Activated T-cell treated with anti-CD3 and anti-CD28 coated beads, Interleukin-2, amount 50 U/mL, for 4 hours (primary cell): ENCODE measurements at places on chromosomes 6 and 20.

DNA sequence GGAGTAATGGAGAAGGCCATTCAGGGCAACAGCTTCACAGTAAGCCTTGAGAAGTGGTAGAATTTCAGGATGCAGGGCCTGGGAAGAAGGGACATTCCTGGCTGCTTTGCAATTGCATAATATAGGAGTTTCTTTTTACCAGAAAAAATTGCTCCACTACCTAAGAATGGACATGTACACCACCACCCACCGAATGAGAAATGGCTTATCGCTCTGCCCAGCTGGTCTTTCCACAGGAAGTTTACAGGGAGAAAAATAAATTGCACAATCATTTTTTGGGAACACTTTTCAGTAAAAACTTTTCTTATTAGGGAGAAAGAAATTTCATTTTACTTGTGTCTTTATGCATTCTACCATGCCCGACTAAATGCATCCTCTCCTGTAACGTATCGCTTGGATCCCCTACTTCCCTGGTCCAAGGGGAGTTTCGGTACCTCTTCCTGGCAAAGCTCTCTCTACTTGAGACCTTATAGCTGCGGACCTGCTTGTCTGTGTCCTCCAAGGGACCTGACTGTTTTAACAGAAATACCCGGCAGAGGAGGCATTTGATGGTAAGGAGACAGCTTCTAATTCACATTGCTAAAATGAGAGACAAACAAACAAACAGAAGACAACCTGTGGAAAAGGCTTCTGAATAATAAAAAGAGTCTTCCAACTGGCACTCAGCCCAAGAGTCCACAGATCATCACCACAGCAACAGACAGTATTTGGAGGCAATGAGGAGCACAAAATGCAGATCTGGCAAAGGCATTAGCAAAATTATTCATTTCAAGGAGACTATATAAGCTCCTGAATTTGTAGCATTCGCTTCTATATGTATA lies 54.2 kb downstream of the MAP3K5 start:
- no peak for DNase-seq

GRCh38 chr20:35285806-35286076 lies 1.2 kb upstream of the EIF6 start:
- no peak for DNase-seq

DNA sequence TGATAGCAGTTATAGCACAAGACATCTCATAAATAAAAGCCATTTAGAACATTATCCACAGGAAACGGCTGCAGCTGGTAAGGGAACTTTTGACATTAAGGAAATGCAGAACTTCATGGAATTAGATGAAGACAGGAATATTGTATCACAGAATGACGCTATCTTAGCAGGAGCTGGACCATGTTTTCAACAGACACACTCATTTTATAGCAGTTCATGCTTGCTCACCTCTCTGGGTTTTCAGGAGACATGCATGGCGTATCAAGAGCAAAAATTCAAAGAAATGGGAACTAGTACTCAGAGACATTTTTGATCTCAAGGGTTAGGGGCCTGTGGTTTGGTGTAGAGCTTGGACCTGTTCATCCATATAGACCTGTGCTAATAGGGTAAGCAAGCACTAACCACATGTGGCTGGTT lies 125.0 kb downstream of the FYN start:
- DNase-seq, result no peak

- no peak for DNase-seq
Measured at GRCh38 chr6:32397252-32397920, 9.6 kb downstream of the BTNL2 start.

DNA sequence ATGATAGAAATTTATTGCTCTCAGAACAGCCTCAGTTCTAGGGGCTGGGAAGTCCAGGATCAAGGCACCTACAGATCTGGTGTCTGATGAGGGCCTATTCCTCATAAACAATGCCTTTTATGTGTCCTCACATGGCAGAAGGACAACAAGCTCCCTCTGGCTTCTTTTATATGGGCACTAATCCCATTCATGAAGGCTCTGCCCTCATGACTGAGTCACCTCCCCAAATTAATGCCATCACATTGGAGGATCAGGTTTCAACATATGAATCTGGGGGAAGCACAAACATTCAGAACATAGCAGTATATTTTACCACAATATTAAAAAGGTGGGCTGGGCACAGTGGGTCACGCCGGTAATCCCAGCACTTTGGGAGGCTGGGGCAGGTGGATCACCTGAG lies 58.5 kb upstream of the CCN6 start:
- no peak for DNase-seq

GRCh38 chr6:158560836-158561320 lies 987 bp downstream of the TMEM181 start:
- no peak for DNase-seq

- no peak for DNase-seq
Measured at GRCh38 chr6:11639376-11640235, 102.1 kb downstream of the TMEM170B start.

GRCh38 chr6:4723383-4723782 lies 52.8 kb upstream of the CDYL start:
- no peak for DNase-seq

DNA sequence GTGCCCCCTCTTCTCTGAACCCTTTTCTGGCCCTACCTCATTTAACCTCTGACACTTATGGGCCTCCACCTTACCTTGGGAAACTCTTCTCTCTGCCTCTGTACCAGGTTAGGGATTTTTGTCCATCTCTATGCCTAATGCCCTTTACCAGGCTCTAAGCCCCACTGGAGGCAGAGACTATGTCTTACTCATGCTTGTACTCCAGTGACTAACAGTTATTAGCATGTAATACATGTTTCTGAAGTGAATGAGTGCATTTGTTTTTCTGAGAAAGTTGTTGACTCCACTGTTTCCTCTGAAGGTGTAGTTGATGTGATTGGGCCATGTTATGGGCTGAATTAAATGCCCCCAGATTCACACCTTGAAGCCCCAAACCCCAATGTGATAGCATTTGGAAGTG lies 234.3 kb downstream of the PACRG start:
- DNase-seq, result no peak

GRCh38 chr20:13199279-13199678 lies 21.8 kb upstream of the ISM1 start:
- no peak for DNase-seq

- no peak for DNase-seq
Measured at GRCh38 chr6:232982-233640, 59.2 kb upstream of the DUSP22 start.

GRCh38 chr20:14664101-14664500 lies 326.7 kb upstream of the FLRT3 start:
- no peak for DNase-seq

DNA sequence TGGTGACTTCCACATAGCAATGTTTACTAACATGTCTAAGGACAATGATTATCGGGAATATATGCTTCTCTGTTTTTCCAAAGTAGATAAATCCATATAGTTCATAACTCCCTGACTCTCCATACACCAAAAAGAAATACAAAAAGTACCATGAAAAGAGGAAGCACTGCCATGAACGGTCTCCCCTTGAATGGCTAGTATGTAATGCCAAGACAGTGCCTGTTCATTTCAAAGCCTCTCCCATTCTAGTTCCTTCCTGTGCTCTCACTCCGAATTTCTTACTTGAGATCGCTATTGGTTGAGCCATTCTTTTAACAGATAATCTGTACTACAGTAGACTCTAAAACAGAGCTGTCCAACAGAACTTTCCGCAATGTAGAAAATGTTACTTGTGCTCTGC lies 54.8 kb upstream of the EDN1 start:
- no peak for DNase-seq

- no peak for DNase-seq
Measured at GRCh38 chr20:34164381-34164984, 52.4 kb upstream of the EIF2S2 start.

DNA sequence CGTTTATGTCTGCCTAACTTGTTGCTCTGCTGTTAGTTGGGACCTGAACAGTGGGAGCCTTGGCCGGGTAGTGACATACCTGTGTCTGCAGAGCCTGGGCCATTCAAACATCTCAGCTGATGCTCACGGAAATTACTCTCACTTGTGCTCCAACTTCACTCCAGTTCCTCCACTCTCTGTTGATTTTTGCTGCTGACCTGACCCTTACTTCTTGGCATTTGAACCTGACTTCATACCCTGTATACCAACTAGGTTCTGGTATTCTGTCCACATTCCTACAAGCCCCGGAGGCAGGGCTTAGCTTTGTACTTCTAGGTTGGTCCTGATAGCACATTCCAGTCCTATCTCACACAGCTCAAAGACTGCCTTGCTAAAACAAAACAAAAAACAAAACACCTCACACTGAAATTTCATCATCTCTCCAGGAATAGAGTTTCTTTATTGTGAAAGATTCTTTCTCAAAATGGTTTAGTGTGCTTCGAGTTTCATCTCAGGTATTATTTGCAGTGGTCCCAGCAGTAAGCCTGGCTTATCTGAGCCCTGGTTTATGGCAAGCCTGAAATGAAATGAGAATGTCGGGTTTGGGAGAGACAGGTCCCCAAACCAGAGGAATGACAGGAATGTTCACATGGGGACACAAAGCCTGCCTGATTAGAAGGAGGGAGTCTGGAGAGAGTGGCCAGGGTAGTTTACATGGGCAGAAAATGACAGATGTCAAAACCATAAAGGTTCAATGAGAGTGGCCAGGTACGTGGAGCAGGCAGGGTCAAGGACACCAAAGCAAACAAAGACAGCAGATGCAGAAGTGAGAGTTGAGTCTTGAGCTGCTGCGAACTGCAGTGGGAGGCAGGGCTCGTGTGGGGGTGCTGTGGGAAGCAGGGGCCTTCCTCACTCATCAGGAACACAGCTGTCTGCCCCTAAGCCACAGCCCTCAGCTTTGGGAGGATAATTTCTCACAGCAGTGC lies 174.2 kb upstream of the HDAC2 start:
- no peak for DNase-seq

- DNase-seq, result no peak
Measured at GRCh38 chr20:13333793-13334192, 112.7 kb downstream of the ISM1 start.

GRCh38 chr6:79702691-79703090 lies 71.6 kb downstream of the SH3BGRL2 start:
- DNase-seq, result no peak

DNA sequence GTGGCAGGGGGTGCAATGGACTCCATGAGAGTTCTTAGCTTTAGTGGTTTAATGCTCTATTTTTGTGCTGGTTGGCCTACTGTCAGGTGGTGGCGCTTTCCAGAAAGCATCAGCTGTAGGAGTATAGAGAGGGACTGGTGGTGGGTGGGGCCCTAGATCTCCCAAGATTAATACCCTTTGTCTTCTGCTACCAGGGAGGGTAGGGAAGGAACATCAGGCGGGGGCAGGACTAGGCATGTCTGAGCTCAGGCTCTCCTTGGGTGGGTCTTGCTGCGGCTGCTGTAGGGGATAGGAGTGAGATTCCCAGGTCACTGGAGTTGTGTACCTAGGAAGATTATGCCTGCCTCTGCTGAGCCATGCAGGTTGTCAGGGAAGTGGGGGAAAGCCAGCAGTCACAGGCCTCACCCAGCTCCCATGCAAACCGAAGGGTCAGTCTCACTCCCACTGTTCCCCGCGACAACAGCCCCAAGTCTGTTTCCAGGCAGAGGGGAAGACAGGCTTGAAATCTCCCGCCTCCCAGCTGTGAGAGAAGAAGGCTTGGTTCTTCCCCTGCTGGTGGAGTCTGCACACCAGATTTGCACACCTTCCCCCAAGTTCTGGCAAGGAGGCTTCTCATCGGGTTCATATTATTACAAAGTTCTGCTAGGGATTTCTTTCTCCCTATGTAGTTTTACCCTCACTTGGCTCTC lies 46.7 kb upstream of the PKIB start:
- DNase-seq, result no peak

DNA sequence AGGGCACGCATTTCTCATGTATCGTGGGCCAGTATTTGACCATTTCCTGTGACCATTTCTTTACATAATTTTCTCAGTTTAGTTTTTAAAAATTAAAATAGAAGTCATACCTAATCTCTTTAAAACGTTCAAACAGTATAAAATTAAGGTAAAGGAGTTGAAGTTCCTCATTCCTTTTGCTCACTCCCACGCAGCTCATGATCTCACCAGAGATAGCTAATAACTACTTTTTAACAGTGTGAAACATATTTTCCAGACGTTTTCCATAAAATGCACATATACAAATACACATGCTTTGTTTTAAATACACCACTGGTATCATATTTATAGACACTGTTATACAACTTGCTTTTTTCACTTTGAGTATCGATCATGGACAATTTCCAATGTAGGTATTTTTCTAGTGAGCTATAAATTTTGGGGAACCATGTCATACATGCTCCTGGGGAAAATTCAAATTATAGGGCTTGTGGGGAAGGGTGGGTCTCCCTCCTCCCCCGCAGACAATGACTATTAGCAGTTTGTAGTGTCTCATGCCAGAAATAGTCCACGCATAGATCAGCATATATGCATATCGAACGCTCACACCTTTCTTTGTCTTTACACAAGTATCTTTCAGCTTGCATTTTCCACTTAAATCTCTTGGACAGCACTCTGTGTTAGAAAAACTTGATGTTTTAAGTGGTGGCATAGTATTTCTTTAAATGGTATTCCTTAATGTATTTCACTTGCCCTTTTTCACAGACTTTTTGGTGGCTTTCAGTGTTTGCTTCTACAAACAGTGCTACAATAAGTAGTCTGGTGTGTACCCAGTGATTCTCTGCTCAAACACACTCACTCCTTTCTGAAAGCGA lies 145.5 kb upstream of the ZNF217 start:
- no peak for DNase-seq

DNA sequence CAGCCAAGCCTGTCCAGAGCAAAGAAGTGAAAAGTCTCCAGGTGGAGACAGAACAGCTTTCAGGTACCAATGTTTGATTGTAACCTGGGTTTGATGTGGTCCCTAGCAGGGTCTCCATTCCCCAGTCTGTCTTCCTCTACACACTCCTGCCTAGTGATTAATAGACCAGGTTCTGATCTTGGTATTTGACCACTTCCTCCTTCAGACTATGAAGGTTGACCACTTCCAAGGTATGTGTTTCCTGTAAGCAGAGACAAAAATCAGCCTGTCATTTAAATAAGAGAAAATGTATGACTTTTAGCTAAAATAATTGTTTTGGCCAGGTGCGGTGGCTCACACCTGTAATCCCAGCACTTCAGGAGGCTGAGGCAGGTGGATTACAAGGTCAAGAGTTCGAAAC lies 41.8 kb upstream of the TOP1 start:
- no peak for DNase-seq

- no peak for DNase-seq
Measured at GRCh38 chr6:126618639-126619343, 278.9 kb downstream of the CENPW start.

- DNase-seq, result no peak
Measured at GRCh38 chr6:42429836-42430235, 21.9 kb downstream of the TRERF1 start.

DNA sequence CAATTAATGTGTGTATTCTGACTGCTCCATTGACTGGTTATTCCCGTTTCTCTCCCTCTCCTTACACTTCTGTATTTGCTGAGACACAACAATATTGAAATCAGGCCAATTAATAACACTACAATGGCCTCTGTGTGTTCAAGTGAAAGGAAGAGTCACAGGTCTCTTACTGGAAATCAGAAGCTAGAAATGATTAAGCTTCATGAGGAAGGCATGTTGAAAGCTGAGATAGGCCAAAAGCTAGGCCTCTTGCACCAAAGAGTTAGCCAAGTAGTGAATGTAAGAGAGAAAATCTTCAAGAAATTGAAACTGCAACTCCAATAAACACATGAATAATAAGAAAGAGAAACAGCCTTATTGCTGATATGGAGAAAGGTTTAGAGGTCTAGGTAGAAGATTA lies 489.5 kb upstream of the CITED2 start:
- DNase-seq, result no peak
